ENCODE measurements at places on chromosomes 5 and 9. TPM values are rescaled to one million over a fixed set of nuclear protein-coding genes. Genes with fewer than 3 reads are reported as not detected.

DNA sequence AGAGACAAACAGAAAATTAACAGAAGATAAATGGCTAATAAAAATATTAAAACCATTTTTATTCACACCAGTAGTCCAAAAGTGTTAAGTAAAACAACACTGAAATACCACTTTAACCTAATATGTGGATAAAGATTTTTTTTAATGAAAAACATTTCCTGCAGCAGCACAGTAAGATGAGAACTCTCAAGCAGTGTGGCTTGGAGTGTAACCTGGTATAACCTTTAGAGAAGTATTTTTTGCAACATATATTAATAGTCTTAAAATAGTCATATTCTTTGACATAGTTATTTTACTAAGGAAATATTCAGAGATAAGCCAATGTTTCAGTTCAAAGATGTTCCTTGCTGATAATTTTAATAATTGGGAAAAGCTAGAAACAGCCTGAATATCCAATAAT, 644.4 kb downstream of the PDE4D start:
- no peak for DNase-seq

DNA sequence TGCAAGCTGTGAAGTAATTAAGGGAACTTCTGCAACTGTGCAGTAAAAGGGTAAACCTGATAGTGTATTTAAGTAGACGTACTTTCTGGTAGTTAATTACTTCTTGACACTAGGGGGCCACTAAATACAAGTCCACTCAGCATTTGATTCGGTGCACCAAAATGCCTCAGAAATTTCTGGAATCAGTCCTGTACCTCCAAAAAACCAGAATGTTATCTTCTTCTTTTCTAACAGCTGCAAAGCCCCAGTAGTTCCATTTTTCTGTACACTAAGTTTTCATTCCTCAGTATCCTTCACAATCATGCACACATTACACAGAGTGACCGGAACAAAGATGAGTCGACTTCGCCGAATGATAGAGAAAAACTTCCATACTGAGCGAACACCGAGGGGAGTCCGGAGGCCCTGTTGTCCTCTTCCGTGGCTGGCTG, 484 bp downstream of the GFM2 start:
- peak; percentile 64 for DNase-seq

DNA sequence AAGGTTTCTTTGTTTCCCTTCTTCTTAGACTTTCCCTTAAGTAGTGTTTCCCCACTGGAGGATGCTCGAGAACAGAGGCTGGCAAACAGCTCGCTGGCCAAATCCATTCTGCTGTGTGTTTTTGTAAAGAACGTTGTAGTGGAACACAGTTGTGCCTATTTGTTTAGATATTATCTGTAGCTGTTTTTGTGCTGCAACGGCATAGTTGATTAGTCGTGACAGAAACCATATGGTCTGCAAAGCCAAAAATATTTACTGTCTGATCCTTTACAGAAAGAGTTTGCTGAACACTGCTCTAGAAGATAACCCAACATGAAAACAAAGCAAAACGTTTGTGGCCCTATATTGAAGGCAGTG, 47.0 kb upstream of the EGFLAM start:
- DNase-seq: no peak

DNA sequence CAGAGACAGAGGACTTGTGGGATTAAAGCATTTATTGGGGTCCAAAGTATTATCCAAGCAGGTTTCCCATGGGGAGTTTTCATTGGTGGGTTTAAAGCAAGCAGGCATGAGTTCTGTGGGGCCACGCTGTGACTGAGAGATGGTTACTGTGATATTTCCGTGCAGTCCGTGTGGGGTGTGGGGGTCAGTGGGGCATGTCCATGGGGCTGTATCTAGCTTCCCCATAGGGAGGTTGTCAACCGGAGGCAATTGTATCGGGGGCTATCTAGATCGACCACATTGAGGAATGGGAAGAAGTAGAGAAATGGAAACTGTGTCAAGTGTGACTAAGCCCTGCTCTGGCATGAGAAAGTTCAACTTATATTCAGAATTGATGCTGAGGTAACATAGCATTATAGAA, 7.1 kb upstream of the RPS23 start:
- DNase-seq: no peak

- no peak for DNase-seq
Measured at GRCh38 chr5:160968480-160968879, 116.5 kb upstream of the ATP10B start.

GRCh38 chr9:108377881-108378280, 477.9 kb downstream of the ACTL7B start:
- no peak for DNase-seq

GRCh38 chr5:91123901-91124300, 259.2 kb downstream of the ARRDC3 start:
- no peak for DNase-seq

SLC45A2 gene
- 0.07 TPM for polyA plus RNA-seq

Measured in IMR-90 (cell line).